Fibroblast of lung (primary cell): ENCODE measurements at places on chromosomes 6 and 20. TPM values are rescaled to one million over a fixed set of nuclear protein-coding genes. Genes with fewer than 3 reads are reported as not detected.
A peak's percentile ranks its signal among the peaks of the same experiment; 100 is the strongest.

The FBXO30 gene
- total RNA-seq = 17.7 and 25.9 TPM in 2 replicates

The SH3BGRL2 gene
- total RNA-seq = 3.3 and 4.3 TPM in 2 replicates

The ACTL10 gene
- total RNA-seq = 1.8 and 2.0 TPM in 2 replicates

The CRISP2 gene
- total RNA-seq = not detected in 2 replicates

The RAMACL gene
- 2.3 and 5.0 TPM in 2 replicates for total RNA-seq

The OR2B6 gene
- total RNA-seq = 0.17 TPM in 1 of 2 replicates, not detected in the other

The NKAPL gene
- total RNA-seq = 2.8 and 3.3 TPM in 2 replicates

The INSM1 gene
- total RNA-seq = not detected in 2 replicates

The ADGRF5 gene
- total RNA-seq = under 0.01 and 0.26 TPM in 2 replicates

The MCHR2 gene
- not detected in 2 replicates for total RNA-seq

The VSX1 gene
- not detected in 2 replicates for total RNA-seq

DNA sequence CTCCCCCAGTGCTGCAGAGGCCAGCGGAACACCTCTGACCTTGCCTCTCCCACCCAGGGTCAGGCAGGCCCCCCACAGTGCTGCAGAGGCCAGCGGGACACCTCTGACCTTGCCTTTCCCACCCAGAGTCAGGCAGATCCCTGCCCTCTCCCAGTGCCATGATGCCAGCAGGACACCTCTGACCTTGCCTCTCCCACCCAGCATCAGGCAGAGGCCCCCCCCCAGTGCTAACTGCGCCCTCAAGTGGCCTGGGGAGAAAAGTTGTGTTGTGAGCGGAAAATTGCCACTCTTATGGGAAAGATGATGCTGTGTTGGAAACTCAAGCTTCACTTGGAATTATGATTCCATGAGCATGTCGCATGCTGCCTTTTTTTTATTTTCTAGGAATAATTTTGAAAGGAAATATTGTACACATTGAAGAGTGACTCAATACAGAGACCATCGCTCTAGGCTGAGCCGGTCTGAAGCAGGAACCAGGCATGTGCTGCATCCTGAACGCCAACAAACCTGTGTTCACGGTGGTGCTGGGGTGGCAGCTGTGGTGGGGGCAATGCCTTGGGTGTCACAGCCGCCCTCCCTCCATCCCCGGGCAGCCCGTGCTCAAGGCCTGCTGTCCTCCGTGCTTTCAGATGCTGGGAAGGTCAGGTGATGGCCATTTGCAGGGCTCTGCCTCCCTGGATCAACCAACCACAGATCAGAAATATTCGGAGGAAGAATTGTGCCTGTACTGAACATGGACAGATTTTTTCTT, 98.6 kb downstream of the CDH4 start:
- no peak for DNase-seq

DNA sequence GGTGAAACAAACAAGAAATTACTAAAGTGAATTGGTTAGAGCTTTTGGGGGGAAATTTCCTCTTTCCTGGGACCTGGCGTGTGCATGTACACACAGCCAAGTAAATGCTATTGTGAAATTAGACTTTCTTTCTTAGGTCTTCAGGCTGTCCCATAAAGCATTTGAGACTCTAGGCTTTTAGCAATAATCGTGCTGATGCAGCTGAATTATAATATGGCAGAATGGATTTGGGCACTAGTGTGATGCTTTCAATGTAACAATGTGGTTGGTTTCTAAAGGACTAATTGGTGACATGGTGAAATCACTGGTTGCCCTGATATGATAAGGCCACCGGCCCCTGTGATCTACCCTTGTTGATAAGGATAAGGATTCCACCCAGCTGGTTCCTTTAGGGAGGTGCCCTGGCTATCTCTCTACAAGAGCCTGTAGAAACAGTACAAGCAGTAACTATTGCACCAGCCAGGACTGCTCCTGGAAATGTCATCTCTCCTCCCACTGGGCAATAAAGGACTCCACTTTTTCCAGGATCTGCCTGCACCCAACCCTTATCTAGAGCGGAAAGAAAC, 164.1 kb downstream of the TFAP2A start:
- no peak for DNase-seq

DNA sequence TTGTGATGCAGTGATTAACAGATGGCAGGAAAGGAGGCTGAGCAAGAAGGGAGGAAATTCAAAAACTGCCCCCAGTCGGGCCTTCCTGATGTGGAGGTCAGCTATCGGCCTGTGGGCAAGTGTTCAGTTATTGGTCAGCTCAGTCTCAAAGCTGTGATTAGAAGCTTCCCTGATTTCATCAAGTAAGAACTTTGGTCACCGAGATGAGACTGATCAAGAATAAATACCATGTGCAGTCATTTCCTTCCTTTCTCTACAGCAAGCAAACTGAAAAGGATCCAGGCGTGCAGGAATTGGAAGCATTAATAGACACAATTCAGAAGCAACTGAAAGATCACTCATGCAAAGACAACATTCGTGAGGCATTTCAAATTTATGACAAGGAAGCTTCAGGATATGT, 69.7 kb downstream of the EFHC1 start:
- DNase-seq = no peak

DNA sequence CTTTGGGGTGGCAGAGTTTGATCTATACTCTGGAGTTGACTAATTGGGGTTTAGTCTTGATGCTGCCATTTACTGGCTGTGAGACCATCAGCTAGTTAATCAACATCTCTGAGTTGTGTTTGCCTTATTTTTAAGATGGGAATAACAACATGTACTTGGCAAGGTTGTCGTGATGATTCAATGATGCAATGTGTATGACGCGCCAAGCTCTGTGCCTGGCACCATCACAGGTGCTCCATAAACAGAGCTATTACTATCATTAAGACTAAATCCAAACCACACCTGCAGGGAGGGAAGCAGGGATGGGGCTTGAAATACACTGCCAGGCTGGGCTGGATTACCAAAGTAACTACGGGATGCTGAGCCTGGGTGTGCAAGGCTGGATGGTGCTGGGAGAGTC, 60.1 kb upstream of the E2F3 start:
- no peak for DNase-seq

- DNase-seq = peak; percentile 95
Measured at GRCh38 chr20:63740627-63741353, 1.2 kb downstream of the SLC2A4RG start.

GRCh38 chr6:102717737-102718456, 1324.4 kb downstream of the GRIK2 start:
- no peak for DNase-seq

- DNase-seq = no peak
Measured at GRCh38 chr6:106214531-106214930, 111.0 kb downstream of the ATG5 start.

DNA sequence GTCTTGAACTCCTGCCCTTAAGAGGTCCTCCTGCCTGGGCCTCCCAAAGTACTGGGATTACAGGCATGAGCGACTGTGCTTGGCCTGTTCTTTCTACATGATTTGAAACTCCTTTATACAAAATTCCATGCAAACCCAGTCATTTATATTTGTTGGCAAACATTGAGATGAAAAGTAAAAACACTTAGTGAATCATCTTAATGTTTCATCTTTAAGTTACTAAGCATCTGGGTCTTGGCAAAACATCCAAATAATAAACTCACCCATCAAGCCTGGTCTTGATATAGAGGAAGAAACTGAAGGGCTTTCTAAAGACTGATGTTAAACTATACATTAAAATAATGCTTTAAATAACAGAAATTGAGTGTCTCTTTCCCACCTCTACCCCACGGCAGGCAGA, 95.1 kb downstream of the FUT9 start:
- no peak for DNase-seq

DNA sequence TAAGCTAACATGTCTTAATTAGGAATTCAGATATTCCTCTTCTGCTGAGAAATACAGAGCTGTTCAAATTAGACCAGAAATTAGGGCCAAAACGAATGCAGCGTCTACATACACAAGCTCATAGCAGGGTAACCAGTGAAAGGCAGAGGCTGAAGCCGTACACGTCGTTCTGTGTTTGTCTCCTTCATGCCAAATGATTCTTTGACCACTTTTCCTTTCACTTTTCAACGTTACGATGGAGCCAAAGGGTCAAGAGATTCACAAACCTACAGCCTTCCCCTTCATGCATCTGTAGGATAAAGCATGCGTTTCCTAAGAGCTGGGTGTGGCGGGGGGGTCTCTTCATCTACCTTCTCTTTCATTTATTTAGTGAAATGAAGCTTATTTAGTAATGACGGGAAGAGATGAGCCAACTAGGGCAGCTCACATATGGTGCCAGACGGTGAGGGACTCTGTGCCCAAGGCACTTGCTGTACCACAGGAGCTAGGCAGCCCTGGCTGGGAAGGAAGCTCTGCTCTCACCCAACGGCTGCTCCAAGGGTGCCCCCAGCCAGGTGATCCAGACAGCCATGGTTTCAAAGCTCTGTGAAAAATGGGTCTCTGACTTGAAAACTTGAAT, 178.0 kb downstream of the ATXN1 start:
- DNase-seq = no peak

GRCh38 chr6:26532699-26533531, 5.3 kb upstream of the HMGN4 start:
- peak; percentile 91 for DNase-seq

DNA sequence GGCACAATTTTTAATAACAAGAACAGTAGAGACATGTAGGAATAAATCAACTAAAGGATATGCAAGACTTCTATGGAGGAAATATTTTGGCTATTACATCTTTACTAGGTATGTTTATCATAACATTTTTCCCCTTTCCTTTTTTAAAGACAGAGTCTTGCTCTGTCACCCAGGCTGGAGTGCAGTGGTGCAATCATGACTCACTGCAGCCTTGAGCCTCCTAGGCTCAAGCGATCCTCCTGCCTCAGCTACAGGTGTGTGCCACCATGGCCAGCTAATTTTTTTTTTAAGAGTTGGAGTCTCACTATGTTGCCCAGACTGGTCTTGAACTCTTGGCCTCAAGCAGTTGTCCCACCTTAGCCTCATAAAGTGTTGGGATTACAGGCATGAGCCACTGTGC, 37.0 kb downstream of the AKAP7 start:
- no peak for DNase-seq

GRCh38 chr6:53773044-53773696, 21.6 kb upstream of the LRRC1 start:
- no peak for DNase-seq

- DNase-seq = no peak
Measured at GRCh38 chr20:18191306-18191705, 53.6 kb downstream of the KAT14 start.

- DNase-seq = peak; percentile 9
Measured at GRCh38 chr20:63102721-63103375, 96.1 kb upstream of the BHLHE23 start.

DNA sequence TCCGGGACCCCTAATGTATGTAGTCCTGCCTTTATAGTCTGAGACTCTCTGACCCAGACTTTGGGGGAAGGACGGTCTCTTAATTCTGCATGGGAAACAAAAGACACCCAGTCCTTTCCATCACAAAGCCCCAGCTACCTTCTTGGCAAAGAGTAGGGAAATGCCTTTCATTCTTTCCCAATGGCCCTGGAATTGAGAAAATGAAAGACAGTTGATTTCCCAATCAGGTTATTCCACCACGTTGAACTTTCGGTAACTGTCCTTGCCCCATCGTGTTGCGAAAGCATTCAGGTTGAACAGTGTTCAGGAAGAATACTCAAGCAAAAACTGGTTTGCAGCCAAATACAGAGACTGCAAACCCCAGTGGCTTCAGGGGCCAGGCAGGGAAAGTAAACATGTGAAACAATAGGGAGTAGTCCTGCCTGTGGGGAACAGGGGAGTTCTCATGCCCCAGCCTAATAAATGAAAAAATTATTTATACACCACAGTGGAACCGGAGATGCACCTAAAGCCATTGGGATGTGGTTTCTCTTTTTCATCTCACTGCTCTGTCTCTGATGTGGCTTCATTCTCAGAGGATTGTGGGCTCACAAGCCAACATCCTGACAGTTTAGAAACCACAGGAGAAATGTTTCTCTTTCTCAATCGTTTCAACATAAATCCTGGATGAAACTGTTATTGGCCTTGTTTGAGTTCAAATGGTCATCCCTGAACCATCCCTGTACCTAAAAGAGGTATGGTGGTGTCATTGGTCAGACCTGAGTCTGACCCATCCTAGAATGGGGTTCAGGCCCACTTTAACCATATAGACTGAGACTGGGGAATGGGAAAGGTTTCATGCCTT, 44.2 kb upstream of the SLC9A8 start:
- DNase-seq = peak; percentile 89

DNA sequence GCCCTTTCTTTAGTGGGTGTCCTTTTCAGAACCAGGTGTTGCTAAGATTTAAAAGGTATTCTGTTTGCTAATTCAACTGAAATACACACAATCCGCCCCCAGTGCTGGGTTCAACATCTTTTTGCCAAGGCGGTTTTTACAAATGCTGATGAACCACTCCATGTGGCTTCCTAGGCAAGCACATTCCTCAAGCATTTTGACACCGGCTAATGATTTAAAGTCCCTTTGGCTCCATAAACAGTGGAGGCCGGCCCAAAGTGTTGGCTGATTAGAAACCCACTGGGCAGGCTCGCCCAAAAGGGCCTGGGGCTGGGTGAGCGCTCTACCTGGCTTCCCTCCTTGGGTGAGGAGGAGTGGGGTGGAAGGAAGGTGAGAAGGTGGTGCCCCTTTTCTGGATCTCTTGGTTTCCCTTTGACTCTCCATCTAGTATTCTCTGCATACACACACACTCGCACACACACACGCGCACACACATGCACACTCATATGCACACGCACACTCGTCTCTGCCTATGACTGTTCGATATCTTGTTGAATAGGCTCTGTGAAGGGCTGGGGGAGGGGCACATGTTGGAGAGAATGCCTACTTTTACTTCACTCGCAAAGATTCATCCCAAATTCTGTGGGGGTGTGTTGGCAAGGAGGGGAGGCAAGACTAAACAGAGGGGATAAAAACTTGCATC, 66.7 kb upstream of the ARMC2 start:
- DNase-seq = peak; percentile 21

DNA sequence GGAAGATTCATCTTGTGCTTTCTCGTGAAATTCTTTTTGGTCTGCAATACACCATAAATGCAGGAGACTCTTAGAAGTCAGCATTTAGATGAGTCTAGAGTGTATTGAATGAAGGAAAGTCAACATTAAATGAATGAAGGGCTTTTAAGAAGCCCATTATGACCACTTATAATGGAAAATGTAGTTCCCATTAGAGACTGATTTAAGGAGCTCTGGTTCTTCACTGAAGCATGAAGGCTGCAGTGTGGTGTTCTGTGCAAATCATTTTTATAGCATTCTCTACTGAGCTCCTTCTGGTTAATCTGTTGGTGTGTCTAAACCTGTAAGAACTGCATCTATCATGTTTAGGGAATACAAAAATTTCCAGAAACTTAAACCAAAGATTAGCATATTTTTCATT, 19.7 kb downstream of the NCOA7 start:
- no peak for DNase-seq

GRCh38 chr20:5100684-5101347, 18.9 kb downstream of the PCNA start:
- DNase-seq = peak; percentile 52
